Left ventricle myocardium inferior (tissue), 1 donor: ENCODE measurements at places on chromosomes 7 and 10. TPM values are rescaled to one million over a fixed set of nuclear protein-coding genes. Genes with fewer than 3 reads are reported as not detected.

GRCh38 chr7:47027695-47028240 is 554.1 kb downstream of the TNS3 start:
- no peak overlapping the region for H3K27ac ChIP-seq
- H3K36me3 ChIP-seq, result no peaks in the 10 kb centered on the region
- DNase-seq, result no peak
- H3K4me1 ChIP-seq, result peaks cover 26% of the 10 kb centered on the region

Gene TSPAN13
- total RNA-seq, result 13.7 TPM

- no peak overlapping the region for H3K4me3 ChIP-seq
- no peaks in the 10 kb centered on the region for H3K36me3 ChIP-seq
- no peak overlapping the region for H3K27ac ChIP-seq
- no peaks in the 10 kb centered on the region for H3K27me3 ChIP-seq
- no peak for DNase-seq
These were observed 131.0 kb downstream of the AASS start for GRCh38 chr7:122013065-122013464.

Gene LLCFC1
- total RNA-seq, result not detected

GRCh38 chr7:28179120-28180030 is 1.2 kb downstream of the JAZF1 start:
- peak overlapping the region; percentile 79 for H3K4me3 ChIP-seq
- no peaks in the 10 kb centered on the region for H3K36me3 ChIP-seq
- H3K4me1 ChIP-seq, result peaks cover 66% of the 10 kb centered on the region
- DNase-seq, result peak; percentile 85
- peak overlapping the region; percentile 92 for H3K27ac ChIP-seq

DNA sequence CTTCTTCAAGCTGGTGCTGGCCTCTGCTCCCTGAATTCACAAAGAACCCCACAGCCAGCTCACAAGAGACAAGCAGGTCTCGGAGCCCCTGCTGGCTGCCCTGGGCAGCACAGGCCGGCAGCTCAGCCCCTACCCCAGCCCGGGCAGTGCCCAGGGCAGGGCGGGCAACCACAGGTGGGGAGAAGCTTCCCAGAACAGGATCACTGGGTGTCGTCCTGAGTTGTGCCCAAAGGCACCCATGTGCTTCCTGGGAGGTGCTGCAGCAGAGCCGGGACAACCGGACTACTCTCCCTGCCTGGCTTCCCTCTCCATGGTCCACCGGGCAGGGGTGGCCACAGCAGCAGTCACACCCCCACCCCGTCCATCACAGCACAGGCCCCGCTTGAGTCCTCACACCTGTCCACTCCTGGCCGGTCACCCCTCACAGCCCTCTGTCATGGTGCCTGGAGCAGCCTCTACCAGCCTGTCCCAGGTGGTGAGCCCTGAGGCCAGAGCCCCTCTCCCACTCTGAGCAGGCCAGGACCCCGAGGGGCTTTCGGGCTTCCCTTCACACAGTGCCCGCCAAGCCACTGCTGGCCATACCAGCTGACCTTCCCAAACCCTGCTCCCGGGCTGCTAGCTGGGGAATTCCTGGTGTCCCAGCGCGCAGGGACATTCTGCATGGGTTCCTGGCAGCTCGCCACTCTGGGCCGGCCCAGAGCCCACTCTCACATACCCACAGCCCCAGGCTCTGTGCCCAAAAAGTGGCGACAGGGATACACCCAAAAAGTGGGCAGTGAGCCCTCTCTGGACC is 3.1 kb downstream of the RASGEF1A start:
- H3K36me3 ChIP-seq, result no peaks in the 10 kb centered on the region
- DNase-seq, result no peak
- H3K27me3 ChIP-seq, result peaks cover 76% of the 10 kb centered on the region
- H3K4me3 ChIP-seq, result no peak overlapping the region
- peaks cover 13% of the 10 kb centered on the region for H3K4me1 ChIP-seq

GRCh38 chr10:43047288-43047970 is 29.4 kb upstream of the RET start:
- H3K4me1 ChIP-seq, result no peaks in the 10 kb centered on the region
- H3K36me3 ChIP-seq, result no peaks in the 10 kb centered on the region
- H3K4me3 ChIP-seq, result no peak overlapping the region
- H3K27me3 ChIP-seq, result peaks cover 26% of the 10 kb centered on the region
- H3K27ac ChIP-seq, result no peak overlapping the region

Gene PLEKHS1
- not detected for total RNA-seq

GRCh38 chr10:48788554-48788953 is 103.9 kb downstream of the WDFY4 start:
- H3K4me3 ChIP-seq, result no peak overlapping the region
- no peak for DNase-seq
- H3K27me3 ChIP-seq, result no peaks in the 10 kb centered on the region
- peaks cover 16% of the 10 kb centered on the region for H3K4me1 ChIP-seq
- no peak overlapping the region for H3K27ac ChIP-seq
